ACHN (cell line): ENCODE measurements at places on chromosomes 5 and 9.

GRCh38 chr5:139335811-139336210 lies 5.8 kb upstream of the PAIP2 start:
- DNase-seq: no peak

DNA sequence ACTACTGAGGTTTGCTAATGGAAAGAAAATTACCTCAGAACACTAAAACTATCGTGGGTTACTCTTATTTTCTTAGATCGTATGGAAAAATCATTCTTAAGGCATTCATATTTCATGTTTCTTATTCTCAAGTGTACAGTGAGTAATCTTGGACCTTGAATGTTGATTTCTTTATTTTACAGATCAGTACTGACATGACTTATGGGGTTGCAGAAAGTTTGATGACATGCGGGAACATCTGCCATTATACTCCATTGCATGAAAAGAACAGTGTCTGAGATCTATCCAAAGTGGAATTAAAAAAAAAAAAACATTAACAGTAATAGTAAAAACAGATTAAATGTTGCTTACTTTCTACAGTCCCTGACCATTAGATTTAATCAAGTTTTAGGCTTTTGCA lies 1290.2 kb upstream of the WWC1 start:
- no peak for DNase-seq

DNA sequence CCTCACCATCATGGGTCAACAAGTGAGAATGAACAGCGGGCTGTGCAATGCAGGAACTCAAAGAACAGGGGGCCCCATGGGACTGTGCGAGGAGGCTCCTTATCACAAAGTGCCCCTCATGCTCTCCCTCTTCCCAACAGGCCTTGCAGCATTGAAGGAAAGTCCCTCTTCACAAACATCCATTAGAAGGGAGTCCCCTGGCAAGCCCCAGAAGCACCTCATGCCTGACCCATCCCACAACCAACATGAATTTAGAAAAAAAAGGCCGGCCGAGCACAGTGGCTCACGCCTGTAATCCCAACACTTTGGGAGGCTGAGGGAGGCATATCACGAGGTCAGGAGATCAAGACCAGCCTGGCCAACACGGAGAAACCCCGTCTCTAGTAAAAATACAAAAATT lies 122.6 kb upstream of the FSTL4 start:
- no peak for DNase-seq

- no peak for DNase-seq
These were observed 338.2 kb upstream of the TARS1 start for GRCh38 chr5:33102551-33102950.

DNA sequence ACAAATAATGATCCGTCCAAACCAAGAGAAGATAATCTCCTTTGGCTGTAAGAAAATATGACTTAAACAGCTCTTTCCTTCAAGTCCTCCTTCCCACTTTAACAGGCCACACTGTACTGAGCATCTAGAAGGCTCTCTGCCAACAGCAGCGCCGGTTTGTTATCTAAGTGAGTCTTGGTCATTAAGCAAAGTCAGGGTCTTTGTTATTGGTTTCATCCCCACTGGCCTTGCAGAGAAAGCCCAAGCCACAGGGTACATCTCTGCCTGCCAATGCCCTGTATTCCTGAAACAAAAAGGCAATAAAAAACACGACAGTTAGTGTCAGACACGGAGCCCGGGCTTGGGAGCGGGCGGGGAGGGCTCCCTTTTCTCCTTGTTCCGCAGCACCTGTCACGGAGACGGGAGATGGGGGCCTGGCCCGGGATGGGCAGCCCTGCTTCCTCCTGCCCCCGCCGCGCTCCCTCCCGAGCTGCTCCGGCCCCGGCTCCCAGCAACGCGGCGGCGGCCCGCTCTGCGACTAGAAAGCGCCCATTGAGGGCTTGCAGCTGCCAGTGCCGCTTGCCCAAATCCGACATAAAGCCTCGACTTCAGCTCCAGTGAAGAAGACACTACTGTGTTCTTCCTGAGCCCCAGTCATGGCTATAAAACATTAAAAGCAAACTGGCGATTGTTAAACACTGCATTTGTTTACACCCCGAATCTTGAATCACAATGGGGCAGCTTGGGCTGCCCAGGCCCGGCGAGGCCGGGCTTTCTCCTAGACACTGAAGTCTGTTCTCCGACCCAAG lies 28.1 kb upstream of the PIK3R1 start:
- no peak for DNase-seq

DNA sequence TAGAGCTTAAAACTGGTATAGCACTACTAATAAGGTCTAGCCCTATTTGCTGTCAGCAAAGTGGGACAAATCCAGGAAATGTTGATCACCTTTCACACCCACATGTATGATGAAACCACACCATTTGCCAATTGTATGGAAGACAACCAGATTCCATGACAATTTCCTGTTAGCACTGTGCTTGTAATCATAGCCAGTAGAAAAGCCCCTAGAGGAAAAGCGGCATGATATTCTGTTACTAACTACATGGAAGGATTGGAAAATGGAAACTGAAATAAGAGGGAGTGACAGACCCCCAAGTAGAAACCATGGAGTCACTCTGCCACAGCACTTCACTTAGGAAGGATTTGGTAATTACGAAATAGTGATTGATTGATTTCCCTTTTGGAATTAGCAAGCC lies 923 bp downstream of the SPATA6L start:
- DNase-seq: peak; percentile 31

DNA sequence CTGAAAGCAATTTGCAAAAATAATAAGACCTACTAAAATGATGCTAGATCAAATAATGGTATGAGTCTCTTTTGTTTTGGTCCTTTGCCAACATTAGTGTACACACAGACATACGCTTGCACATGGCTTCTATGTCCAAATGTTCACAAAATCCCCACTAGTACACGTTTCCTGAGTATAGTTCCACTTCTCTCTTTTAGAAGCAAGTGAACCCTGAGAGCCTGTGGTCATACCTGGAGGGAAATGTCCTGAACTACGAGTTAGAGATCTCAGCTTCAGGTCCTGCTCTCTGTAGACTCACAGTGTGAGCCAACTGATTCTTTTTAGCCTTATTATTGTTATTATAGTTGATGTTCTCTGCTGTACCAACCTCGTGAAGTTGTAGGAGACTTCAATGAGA lies 47.3 kb upstream of the ACTBL2 start:
- DNase-seq: no peak
